ENCODE measurements at places on chromosomes 13 and 19.

- no peak for DNase-seq
Measured at GRCh38 chr13:99316657-99317256, 9.6 kb upstream of the GPR183 start.

DNA sequence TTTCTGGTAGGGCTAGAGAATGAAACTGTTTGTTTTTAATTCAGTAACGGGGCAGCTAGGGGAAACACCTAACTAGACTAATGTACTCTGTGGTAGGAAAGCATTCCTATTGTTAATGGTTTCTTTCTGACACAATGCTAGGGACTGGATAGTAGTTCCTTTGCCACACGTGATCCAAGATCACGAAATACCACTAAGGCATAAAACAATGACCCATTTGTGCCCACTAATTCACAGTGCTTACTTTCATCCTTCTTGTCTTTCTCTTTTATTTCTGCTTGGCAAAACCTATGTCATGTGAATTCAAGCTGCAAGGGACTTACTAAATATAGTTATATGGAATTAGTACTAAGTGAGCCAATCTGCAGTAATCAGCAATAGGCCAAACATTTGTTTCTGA, 834.1 kb upstream of the SLITRK6 start:
- DNase-seq: no peak

DNA sequence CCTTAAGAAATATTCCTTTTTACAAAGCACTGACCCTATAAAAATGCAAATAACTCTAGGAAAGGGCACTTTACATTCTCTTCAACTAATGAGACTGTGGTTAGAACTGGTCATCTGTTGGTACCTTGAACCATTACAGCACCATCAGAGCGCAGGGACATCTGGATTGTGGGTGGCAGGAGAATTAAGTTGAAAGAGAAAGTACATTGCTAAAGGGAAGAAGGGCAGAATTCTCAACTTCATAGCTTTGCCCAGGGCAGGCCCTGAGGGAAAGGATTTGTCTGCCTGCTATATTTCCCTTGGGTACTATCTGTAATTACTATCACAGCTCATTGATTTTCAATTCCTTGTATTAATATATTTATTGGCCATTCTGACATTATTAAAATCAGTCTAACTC, 196.8 kb downstream of the KLF12 start:
- no peak for DNase-seq

- DNase-seq: no peak
Measured at GRCh38 chr13:43095771-43096719, 72.7 kb downstream of the DNAJC15 start.

GRCh38 chr13:100040196-100040595, 48.7 kb upstream of the PCCA start:
- DNase-seq: peak; percentile 53

GRCh38 chr13:67489016-67489415, 258.9 kb upstream of the PCDH9 start:
- no peak for DNase-seq

DNA sequence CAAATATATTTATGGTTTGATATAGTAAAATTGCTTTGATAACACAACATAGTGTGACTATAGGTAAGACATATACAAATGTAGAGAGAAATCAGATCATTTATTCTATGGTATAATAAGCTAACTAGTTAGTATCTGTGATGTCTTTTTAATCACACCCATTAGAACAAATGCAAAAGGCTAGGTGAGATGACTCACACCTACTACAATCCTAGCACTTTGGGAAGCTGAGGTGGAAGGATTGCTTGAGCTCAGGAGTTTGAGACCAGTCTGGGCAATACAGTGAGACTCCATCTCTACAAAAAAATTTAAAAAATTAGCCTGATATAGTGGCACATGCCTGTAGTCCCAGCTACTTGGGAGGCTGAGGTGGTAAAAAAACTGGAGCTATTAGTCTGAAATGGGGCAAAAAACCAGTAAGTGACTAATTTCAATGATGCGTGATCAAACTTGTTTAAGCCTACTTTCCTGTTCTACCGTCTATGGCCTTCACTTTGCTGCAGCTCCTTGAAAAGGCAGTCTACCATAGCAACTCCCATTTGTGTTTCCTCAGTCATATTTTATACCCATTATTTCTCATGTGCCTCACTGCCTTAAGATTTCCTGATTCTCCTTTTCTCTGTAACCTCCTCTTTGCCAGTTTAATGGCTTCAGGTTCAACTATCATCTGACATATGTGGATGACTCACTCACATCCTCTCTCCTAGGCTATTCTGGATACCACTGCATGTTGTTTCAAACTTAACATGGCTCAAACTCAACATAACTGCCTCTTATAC, 12.5 kb downstream of the ALG5 start:
- DNase-seq: no peak

GRCh38 chr13:26133851-26134250, 82.0 kb upstream of the SHISA2 start:
- no peak for DNase-seq

DNA sequence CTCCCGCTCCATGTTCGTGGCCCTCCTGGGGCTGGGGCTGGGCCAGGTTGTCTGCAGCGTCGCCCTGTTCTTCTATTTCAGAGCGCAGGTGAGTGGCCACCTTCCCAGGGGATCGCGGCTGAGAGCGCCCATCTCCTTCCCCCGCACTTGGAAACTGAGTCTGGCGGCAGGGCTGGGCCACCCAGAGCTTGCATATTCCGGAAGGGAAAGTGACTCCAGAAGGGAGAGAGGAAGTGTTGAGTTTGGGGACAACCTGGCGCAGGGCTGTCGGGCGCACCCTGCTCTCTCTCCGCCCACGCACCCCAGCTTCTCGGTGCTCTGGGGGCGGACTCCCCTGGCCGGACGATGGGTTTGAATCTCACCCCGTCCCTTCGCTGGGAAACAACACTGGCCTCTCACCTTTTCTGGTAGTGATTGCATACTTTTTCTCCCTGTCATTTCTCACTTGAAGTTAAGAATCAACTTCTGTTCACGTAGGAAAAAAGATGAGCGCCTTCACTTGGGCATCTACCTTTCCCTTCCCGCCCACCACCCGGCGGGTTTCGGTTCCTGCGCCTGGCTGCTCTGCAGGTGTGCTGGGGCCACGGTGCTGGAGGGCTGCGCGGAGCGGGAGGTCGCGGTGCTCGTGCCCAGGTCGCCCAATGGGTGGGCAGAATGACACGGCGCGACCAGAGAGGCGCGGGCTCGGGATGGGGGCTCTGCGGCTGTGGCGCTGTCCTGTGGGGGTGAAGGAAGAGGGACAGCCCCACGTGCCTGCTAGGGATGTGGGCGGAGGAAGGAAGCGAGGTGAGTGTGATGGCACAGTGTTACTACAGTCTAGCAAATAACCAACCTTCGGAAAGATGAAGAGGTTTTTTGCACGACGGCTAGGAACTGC, 721 bp downstream of the TNFSF11 start:
- no peak for DNase-seq

GRCh38 chr13:80249516-80250212, 91.3 kb downstream of the SPRY2 start:
- DNase-seq: no peak

GRCh38 chr19:39563408-39563807, 23.4 kb upstream of the EID2 start:
- DNase-seq: no peak

DNA sequence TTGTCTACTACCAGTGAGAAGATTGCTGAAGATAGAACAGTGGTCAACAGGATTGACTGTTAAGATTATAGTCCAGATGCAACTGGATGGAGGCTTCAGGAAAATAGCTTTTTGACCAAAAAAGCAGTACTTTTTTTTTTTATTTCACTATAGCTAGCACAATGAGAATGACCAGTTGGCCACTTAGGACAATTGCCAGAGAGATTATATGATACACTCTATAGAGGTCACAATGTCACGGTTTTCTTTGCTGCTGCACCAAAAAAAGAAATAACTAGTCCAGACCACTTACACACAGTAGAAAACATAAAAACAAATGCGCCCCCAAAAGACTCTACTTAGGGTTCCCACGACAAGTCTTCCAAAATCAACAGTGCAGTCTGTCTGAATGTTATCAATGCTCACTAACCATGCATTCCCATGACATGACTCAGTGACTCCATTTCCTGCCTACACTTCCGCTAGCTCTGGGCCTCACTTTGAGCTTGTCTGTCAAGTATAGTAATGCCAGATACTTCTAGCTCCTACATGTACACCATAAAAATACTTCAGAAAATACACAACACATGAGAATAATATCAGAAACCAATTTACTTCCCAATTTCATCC, 209.1 kb upstream of the STARD13 start:
- DNase-seq: no peak

- DNase-seq: no peak
Measured at GRCh38 chr19:44072543-44073401, 813 bp downstream of the ZNF284 start.

GRCh38 chr19:42558450-42559150, 30.3 kb upstream of the CEACAM1 start:
- no peak for DNase-seq

DNA sequence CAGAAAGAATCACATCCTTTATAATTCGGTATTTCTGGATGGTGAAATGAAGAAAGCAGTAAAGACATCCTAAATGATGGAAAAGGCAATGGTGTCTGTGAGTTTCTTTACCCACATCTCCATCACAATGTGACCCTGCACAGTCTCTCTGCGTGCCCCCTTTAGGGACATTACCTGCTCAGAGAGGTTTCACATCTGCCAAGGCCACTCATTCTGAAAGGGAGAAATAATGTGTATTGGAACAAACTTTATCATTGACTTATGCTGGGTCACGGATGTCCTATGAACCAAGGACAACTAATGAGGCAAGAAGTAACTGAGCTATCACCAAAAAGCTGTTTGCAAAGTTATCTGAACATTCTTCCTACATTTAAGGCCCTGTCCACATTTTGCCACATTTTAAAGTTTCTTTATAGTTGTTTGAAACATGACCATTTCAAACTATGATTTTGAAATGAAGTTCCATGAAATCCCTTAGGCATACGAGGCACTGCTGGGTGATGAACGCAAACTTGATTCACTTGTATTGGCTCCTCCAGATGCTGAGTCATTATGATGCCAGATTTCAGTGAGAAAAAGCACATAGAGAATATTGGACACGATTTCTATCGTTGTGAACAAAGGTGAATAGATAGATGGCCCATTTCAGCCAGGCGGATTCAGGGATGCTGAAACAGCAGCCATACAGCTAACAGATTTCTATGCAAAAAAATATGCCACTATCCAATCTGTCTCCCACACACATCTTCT, 63.5 kb upstream of the HMGB1 start:
- DNase-seq: no peak

DNA sequence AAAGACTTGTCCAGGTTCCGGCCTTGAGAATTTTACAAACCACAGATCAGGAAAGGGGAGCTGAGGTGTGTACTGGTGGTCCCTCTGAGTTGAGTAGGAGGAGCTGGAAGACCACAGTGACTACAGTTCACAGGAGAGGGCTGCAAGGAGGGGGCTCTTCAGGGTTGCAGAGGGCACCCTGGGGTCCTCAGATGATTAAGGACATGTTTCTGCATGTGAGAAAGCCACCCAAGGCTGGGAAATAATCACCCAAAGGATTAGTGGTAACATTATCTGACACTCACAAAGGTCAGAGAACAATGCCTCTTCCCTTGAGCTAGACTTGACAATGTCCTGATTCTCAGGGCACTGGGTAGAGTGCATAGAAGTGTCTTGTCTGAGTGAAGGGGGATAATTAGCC, 540.4 kb downstream of the IRS2 start:
- DNase-seq: no peak

DNA sequence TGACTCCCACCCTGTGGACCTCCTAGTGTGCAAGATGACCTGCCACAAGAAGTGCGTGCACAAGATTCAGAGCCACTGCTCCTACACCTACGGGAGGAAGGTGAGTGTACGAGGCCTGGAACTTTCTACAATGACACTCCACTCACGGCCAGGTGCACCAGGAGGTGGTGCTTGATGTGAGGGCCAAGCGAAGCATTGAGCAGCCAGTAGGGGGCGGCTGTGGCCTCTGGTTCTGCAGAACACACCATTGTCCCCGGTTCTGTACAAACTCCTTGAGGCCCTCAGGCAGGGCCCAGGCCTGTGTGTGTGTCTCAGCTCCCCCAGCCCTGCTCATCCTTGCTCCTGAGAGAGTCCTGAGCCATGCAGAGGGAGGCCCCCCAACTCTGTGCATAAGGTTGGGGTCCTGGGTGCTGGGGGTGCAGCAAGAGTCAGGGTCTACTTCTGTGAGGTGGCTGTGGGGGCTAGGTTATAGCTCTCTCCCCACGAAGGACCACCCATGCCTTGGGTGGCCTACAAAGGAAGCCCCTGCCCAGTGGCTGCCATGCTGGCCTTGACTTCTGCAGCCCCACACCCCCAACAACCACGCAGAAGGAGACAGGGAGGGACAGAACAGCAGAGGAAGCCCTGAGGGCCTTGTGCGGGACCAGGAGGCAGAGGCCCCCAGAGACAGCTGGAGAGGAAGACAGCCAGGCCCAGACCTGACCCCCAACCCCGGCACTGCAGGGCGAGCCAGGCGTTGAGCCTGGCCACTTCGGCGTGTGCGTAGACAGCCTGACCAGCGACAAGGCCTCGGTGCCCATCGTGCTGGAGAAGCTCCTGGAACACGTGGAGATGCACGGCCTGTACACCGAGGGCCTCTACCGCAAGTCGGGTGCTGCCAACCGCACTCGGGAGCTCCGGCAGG, 9.7 kb upstream of the USE1 start:
- no peak for DNase-seq

GRCh38 chr19:40726279-40726678, 9.4 kb downstream of the ITPKC start:
- DNase-seq: no peak

DNA sequence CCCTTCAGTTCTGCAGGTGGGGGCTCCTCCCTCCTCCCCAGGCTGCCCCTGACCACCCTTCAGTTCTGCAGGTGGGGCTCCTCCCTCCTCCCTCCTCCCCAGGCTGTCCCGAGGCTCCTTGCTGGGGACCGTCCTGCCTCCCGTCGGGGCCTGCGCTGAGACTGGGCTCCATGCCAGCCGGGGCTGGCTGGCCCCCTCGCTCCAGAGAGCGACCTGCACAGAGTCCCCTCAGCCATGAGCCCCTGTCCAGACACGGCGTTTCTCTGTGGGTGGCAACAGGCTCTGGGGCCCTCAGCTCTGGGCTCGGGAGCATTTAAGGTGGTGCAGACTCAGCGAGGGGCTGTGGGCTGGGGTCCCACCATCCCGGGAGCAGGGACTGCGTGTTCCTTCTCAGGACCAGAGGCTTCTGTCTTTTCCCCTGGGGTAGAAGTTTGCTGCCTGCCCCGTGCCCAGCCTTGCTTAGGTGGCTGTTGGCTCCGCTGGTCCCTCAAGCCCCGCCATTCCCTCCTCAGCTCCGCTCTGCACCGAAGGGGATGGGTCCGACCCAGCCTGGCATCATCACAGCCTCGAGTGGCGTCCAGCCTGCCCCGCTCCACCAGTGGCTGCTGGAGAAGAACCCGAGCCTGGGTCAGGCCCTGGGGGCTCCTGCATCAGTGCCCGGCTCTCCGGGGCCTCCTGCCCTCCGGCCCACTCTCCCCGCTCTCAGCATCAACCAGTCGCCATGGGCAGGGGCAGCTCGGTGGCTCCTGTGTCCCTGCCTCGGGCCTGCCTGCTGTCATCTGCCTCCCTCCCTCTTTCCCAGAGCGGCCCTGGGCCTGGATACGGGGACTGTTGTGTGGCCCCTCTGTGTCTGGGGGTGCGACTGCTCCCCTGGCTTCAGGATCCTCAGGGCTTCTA, 27.6 kb downstream of the CSNK1G2 start:
- no peak for DNase-seq

All from SK-N-MC (cell line).